CD4-positive, CD25-positive, alpha-beta regulatory T cell (primary cell): ENCODE measurements at places on chromosomes 13 and 19. TPM values are rescaled to one million over a fixed set of nuclear protein-coding genes. Genes with fewer than 3 reads are reported as not detected.

- no peak for DNase-seq
These were observed 39.0 kb downstream of the SERTM1 start for GRCh38 chr13:36712770-36713169.

DNA sequence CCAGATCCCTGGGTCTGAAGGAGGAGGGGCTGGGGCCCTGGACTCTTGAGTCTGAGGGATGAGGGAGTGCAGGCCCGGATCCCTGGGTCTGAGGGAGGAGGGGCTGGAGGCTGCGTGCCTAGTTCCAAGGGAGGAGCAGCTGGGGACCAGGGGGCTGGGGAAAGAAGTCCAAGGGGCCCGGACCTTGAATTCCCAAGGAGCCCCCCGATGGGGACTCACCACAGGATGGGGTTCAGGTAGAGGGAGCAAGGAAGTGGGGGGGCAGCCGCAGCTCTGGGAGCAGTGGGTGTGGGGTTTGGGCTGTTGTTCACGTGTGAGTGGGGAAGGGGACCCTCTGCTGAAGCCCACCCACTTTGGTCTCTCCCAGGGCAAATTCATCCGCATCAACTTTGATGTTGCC, 23.1 kb downstream of the MYH14 start:
- no peak for DNase-seq

DNA sequence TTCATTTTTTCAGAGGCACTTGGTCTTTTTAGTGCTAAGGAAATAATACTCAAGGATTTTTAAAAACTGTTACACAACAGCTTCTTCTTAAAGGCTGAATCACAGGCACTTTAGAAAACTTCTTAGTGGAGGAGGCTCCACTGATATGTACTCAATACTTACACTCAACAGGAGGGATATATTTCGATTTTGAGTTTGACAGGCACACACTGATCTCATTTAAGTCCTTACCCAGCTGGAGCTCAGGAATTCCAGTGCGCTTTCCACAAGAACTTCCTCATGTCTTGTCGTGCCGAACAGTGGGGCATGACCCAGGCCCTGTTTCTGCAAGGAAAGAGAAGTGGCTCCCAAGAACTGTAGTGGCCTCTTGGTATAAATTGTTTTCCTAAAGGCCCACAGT, 103.8 kb downstream of the RGCC start:
- no peak for DNase-seq

IGSF23 gene
- not detected for total RNA-seq

MED26 gene
- 62.5 TPM for total RNA-seq
